ENCODE measurements at places on chromosomes 7 and 10.

DNA sequence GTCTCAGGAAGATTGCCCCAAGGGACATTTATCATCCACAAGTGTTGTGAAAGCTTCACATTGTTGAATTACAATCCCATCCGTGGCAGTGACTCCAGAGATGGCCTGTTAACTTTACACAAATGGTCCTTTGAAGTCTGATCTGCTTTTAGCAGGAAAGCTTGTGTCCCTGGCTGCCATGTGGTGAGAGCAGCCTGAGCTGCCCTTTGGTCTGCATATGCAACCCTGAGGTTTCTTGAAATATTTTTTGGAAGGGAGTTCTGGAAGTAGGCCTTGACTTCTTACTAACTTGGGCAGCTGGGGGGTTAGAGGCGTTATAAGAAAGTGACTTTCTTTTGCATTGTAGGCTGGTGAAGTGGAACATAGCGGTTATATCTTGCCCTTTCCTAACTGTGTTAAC lies 41.3 kb upstream of the FAM180A start:
- DNase-seq, result no peak

DNA sequence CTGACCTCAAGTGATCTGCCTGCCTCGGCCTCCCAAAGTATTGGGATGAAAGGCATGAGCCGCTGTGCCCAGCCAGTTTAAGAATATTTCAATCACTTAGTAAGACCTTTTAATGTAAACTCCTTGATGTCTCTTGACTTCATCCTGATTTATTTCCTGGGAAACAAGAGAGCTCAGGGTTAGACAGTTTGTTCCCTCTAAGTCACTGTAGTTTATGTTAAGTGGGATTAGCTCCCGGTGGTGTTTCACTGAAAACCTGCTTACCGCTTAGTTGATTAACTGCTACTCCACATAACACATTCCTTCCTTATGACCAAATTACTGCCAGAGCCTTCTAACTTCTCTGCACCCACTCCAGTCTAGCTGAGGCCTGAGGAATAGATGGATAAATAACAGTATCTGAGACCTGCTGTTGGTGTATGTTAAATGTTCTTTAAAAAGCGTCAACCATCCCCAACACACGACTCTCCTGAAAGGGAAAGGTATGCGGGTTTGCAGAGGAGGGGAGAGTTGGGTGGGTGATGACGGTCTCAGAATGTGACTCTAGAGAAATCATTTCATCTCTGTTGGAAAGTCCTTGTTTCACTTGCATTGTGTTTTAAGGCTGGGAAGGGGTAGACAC lies 48.7 kb downstream of the CREB3L2 start:
- DNase-seq, result no peak

- no peak for DNase-seq
Measured at GRCh38 chr10:12041766-12042408, 722 bp downstream of the UPF2 start.

DNA sequence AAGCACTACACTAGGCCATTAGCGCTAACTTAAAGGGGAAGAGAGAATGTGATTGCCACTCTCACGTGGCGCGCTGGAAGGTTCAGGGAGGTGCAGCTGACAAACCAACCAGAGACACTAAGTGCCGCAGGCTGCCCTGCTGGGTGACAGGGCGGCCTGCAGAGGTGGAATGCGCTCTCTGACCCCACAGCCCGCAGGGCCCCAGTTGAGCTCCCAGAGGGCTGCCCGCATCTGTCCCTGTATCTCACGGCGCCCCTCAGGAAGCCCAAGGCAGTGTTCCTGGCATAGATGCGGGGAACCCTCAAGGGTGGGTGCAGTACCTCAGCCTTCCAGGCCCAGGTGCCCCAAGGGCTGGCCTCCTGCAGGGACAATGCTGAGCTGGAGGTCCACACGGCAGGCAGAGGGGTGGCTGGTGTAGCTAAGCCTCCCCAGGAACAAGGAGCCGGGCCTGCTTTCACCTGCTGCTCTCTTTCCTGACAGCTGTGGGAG lies 66.6 kb downstream of the CALML3 start:
- DNase-seq, result no peak

- DNase-seq, result no peak
Measured at GRCh38 chr7:34313289-34313688, 344.7 kb upstream of the NPSR1 start.

GRCh38 chr7:41065663-41066062 lies 637.2 kb downstream of the INHBA start:
- DNase-seq, result no peak

GRCh38 chr10:77038407-77038806 lies 599.2 kb downstream of the KCNMA1 start:
- DNase-seq, result no peak

GRCh38 chr10:35507519-35508109 lies 97.5 kb upstream of the GJD4 start:
- no peak for DNase-seq

DNA sequence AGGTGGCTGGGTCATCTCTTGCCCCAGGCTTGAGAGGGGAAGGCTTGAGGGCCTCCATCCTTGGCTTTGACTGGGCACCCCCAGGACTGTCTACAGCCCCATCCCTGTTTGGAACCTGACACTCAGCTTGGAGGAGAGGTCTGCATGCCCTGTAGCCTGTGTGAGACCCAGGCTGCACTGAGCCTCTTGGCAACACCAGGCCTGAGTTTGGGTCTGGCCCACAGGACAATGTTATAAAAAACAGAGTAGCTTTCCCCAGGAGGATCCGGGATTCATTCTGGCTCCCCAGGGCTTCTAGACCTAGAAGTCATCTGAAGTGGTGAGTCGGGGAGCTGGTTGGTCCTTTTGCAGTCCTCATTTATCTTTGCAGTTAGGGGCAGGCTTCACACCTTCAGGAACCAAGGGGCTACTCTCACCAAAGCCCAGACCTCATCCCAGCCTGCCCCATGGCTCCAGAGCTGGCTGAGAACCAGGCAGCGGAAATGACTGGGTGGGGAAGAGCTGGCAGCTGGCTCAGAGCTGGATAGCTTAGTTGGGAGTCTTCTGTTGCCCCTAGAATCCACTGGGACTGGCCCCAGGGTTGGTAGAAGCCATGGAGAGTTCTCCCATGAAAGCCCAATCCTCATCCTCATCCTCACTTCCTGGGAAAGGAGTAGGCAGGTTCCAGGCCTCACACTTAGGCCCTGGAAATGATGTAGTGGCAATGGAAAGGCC lies 68.8 kb downstream of the ADCYAP1R1 start:
- no peak for DNase-seq

DNA sequence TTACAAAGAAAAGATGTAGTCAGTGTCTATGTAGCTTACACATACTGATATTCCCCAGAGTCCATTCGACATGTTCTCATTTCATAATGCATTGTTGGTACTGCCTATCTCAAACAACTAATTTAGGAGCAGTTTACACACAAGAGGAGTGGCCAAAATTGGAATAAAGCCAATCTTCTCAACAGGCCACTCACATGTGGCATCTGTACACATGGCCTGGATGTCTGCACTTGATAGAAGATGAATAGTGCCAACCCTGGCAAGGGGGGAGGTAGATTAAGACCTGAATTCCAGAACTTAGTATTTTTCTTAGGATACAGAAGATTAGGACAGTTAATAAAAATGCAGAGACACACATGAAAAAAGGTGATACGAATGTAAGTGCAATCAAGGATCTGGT lies 125.3 kb upstream of the STARD3NL start:
- no peak for DNase-seq
